ENCODE measurements at places on chromosomes 11 and 22.

GRCh38 chr11:17939542-17939941, 73.3 kb downstream of the SERGEF start:
- no peak for DNase-seq

- DNase-seq = no peak
Measured at GRCh38 chr11:122883646-122883979, 1.1 kb downstream of the JHY start.

DNA sequence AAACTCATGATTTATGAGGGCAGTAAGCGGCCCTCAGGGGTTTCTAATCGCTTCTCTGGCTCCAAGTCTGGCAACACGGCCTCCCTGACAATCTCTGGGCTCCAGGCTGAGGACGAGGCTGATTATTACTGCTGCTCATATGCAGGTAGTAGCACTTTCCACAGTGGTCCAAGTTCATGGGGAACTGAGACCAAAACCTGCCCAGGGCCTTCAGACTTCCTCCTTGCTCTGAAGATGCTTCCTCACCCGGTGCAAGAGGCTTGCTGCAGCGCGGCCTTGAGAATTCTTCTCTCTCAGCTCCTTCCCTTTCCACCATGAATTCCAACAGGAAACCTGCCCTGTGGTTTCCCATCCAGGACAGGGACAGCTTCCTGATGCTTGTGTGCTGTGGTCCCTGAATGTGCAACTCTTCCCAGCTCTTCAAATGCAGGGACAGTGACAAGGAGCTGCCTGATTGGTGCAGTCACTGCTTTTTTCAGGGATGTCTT, 53.9 kb downstream of the GGTLC2 start:
- DNase-seq = no peak

- no peak for DNase-seq
Measured at GRCh38 chr11:123073343-123074057, 11.6 kb upstream of the HSPA8 start.

DNA sequence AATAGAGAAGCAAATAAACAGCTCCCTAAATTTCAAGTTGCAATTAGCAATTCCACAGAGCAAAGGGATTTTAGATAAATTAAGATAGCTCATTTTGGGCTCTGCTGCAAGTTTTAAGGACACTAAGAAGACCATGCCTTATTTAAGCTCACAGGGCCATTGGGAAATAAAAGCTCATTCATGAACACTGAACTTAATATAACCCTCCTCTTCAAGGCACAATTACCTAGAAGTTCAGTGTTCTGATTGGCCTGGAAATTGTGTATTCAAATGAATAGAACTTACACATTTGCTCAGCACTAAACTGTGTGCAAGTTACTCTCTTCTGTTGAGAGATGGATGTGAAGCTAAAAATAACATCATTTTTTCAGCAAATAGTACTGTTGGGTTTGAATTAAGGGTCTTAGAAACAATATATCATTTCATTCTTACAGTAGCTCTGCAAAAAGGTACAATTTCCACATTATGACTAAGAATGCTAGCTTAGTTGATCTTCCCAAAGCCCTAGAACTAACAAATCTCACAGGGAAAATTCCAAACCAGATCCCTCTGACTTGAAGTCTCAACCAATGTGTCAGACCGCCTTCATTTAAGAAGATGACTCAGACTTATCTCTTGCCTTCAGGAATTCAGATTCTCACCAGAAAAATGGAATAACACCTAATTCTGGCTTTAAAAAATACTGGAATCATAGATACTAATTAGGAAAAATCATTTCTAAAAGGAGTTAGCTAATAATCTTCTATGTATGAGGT, 87.4 kb upstream of the LRRC55 start:
- DNase-seq = no peak

- no peak for DNase-seq
Measured at GRCh38 chr11:121131656-121132055, 30.6 kb downstream of the TECTA start.

DNA sequence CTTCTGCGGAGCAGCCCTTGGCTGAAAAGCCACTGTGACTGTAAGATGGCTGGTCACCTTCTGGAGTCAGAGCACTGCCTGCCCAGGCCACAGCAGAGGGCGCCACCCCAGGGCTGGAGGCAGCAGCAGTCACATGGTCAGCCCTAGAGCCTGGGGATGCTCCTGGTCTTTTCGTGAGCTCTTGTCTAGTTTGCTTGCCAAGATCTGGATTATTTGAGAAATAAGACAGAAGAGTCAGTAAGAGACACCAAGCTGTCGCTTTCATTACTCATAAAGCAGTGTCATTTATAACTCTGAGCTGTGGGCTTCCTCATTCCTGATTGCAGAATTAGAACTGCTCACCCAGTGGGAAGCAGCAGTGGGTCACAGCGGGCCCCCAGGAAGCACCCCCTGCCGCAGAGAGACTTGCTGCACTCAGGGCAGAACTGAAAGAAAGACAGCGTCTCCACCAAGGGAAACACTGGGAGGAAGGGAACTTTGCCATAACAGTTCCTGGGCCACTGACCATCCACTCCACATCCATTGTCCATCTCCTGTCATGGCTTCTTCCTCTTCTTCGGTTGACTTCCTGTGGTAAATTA, 56.7 kb downstream of the PPP6R2 start:
- no peak for DNase-seq

- peak; percentile 81 for DNase-seq
Measured at GRCh38 chr11:119323532-119324033, 6.7 kb upstream of the MCAM start.

DNA sequence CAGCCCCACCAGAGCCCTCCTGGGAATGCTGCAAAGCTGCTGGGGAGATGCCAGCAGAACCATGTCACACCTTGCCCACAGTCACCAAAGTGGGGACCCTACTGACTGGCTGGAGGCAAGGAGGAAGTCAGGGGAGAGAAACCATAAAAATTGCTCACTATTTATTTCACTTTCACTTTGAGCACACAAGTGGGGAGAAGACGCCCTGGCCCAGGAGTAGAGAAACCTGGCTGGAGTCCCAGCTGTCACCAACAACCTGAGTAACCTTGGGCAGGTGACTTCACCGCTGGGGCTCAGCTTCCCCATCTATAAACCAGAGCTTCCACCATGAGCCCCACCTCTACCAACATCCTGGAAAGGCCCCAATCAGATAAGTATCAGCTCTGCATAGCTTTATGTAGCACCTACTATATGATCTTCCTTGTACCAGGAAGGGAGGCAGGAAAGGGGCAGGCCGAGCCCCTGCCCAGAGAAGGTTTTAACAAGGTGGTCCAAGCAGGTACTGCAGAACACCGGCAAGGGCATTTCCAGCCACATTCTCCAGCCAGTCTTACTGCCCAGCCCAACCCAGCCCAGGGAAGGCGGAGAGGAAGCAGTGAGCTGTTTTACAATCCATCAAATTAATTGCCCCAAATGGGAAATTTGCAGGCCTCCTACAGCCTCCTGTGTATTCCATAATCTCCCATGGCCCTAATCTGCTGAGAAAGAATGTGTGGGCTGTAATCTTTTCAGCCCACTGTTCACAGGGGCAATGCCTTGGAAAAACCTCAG, 27.6 kb downstream of the PLEKHA7 start:
- peak; percentile 31 for DNase-seq

DNA sequence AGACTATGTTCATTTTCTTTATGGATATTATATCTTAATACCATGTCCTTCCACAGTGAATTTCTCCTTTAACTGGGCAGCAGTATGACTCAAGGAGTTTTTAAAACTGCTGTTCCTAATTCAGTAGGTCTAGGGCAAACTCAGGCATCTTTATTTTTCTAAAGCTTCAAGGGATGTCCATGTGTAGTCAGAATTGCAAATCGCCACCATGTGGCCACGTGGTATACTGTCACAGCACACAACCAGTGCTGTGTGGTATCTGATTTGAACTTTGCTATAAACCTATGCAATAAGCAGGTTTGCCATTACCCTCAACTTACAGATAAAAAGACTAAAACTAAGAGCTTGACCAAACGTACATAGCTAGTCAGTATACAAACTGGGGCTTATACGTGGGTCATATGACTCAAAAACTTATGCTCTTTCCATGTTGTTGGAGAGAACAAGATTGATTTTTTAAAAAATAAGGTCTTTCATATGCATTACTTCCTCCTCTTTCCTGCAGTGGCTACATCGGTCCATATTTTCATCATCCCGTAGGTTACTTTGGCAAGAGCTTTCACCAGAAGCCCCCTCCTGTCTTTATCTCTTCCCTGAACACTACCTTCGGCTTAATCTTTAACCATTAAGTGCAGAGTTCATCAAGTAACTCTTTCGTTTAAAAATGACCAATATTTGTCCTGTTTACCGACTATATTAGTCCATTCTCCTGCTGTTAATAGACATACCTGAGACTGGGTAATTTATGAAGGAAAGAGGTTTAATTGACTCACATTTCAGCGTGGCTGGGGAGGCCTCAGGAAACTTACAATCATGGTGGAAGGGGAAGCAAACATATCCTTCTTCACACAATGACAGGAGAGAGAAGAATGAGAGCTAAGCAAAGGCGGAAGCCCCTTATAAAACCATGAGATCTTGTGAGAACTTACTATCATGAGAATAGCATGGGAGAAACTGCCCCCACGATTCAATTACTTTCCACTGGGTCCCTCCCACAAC, 8.0 kb upstream of the HTATIP2 start:
- no peak for DNase-seq

GRCh38 chr11:22742157-22742613, 75.8 kb downstream of the GAS2 start:
- no peak for DNase-seq

- DNase-seq = peak; percentile 26
Measured at GRCh38 chr11:102495161-102496042, 35.1 kb downstream of the MMP7 start.

GRCh38 chr11:59206635-59207034, 6.1 kb downstream of the MPEG1 start:
- DNase-seq = no peak

- no peak for DNase-seq
Measured at GRCh38 chr22:43995057-43995685, 28.9 kb upstream of the PARVB start.

DNA sequence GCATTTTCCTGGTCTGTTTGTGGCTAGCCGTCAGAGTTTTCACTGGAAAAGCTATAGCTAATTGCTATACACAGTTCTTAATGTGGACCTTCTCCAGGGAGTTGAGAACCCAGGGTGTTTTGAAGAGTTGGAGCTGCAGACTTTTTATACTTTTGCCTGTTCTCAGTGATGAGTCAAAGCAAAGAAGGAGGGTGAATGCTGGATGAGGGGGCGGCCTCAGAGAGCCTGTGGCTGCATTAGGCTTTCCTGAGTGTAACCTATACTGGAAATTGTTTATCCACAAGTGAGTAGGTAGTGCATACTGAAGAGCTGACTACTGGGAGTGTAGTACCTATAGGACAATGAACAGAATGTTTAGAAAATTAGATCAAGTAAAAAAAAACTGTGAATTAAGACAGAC, 79.7 kb upstream of the HORMAD2 start:
- DNase-seq = no peak

- DNase-seq = no peak
Measured at GRCh38 chr11:60924110-60924905, at the start of gene TMEM132A. Gene TMEM132A (plus strand): TSS chr11:60924460. CDS start chr11:60924634, 174 bp downstream.

DNA sequence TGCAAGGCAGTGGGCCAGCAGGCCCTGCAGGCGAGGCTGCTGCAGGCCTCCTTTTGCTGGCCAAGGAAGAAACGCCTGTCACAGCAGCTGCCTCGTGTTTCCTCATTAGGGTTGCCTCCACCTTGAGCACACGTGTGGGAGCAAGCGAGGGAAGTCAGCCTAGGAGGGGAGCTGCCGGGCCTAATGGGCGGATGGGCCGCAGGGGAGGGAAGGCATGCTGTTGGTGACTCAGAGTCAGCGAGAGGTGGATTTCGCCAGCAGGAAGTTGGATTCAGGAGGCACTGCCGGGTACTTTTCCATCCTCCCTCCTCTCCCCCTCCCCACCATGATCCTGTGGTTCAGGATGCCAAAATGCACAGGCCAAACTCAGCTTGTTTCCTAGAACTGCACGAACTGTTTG, 498.7 kb downstream of the METTL15 start:
- DNase-seq = no peak

GRCh38 chr11:65884716-65885092, 3.6 kb downstream of the FIBP start:
- peak; percentile 65 for DNase-seq

DNA sequence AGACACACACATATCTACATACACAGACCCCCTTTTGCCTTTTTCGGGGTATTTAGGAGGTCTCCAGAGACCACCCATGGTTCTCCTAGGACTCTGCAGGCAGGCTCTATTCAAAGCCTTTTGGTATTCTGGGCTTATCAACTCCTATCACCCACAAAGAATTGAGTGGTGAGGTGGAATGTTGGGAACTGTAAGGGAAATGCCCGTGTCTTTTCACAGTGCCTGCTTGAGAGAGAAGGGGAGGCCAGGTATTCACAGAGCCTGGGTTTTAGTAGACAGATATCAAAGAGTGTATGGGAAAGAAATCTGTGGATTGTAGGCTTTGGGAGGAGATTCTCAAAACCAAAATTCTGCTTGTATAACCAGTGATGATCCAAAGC, 44.0 kb upstream of the CSNK2A3 start:
- DNase-seq = no peak

- no peak for DNase-seq
Measured at GRCh38 chr11:64088162-64089026, 52.7 kb downstream of the FLRT1 start.

DNA sequence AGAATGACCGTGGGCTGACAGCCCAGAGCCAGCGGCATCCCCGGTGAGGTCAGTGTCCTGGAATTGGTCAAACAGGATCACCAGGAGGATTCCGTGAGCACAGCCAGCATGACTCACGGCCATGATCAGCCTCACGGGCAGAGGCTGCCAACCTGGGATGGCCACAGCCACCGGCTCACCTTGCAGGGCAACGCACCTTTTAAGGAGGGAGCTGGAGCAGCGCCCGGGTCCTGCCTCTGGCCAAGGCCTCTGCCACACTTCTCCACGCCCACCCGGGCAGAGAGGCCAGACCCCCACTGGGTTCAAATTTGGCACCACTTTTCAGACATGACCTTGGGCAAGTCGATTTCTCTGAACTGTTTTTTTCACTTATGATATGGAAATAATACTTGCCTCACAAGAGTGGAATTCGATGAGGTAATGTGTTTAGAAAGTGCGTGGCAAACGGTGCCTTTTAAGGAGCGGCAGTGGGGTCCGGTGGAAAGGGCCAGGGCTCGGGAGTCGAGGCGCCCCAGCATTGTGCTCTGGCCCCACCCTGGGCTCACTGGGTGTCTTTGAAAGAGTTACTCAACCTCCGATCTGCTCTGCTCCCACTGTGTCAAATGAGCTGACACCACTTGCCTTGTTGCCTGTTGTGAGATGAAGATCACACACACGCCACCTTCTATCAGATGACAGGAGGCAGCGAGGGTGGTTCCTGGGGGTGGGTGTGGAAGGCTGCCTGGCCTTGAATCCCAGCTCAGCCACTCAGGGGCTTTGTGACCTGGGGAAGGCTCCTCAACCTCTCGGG, 16.0 kb downstream of the TXN2 start:
- DNase-seq = no peak

DNA sequence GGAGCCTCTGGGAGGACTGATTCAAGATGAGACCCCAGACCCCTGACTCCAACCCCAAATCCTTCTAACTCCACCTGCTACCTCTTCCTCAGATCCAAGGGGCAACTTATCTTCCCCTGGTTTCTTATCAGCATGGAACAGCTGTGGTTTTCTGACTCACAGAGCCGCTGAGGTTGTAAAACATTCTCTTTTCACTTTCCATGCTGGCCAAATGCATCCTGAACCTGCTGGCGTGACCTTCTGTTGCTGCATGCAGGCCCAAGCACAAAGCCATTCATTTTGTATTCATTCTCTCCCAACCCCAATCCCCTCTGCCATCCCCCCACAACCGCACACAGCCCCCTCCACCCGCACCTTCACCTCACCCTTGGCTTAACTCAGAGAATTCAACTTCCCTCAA, 70.3 kb downstream of the SEZ6L start:
- no peak for DNase-seq

- peak; percentile 38 for DNase-seq
Measured at GRCh38 chr22:50148991-50149721, 21.4 kb upstream of the PANX2 start.
